ENCODE measurements at places on chromosomes 2 and 18.

DNA sequence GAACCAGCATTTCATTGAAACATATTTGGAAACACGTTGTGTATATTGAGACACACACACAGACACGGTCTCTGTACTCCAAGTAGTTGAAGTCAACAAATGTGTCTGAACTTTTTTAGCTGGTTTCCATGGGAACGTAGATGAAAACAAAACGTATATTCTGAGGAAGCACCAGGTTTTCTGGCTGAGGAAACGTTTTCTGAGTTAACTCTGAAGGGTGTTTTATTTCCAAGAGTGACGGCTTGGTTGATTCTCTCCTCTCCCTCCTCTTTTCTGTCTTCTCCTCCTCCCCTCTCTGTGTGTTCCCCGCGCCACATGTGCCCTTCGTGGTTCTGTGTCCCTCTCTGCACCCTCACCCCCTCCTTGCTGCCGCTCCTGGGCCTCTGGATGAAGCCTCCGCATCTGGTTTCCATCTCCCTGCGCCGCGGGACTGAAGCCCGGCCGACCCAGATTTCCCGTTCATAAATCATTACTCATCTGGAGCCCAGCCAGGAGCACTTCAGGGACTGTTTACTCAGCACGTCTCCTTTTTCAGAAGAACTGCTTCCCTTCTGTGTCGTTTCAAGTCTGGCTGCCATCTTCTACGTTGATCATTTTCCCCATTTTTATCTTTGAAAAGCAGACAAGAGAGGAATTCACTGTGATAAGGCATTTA, 122.7 kb downstream of the COL6A3 start:
- DNase-seq: peak; percentile 98

- DNase-seq: no peak
These were observed 707.5 kb upstream of the FSHR start for GRCh38 chr2:49861821-49862220.

- no peak for DNase-seq
These were observed 99.6 kb downstream of the PTGR3 start for GRCh38 chr18:75109319-75109691.

GRCh38 chr18:3979024-3979423, 476.1 kb downstream of the DLGAP1 start:
- no peak for DNase-seq

DNA sequence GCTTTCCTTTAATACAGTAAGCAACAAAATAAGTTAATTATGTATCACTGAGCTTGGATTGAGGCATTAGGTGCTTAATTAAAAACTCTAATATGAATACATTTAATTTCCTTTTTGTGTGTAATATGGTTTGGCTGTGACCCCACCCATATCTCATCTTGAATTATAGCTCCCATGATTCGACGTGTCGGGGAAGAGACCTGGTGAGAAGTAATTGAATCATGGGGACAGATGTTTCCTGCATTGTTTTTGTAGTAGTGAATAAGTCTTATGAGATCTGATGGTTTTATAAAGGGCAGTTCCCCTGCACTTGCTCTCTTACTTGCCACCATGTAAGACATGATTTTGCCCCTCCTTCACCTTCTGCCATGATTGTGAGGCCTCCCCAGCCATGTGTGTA, 325.4 kb upstream of the CDH7 start:
- DNase-seq: no peak

- DNase-seq: no peak
These were observed 38.3 kb downstream of the GCA start for GRCh38 chr2:162382278-162382677.

DNA sequence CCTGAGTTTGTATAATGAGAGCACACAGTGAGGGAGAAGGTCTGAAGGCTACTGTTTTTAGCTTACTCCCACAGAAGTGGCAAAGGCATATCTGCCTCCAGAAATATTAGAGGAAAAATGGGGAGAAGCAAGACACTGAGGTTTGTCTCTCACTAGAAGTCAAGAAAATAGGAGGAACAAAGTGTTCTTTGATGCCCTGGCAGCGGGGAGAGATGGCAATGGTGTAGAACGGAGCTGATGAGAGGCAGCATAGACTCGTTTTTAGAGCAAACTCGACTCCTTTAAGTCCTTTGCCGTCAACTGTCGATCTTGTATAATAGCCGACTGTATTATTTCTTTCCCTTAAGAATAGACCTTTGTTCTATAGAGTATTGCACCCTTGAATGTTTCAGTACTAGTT, 73.8 kb downstream of the ANKRD44 start:
- DNase-seq: no peak

DNA sequence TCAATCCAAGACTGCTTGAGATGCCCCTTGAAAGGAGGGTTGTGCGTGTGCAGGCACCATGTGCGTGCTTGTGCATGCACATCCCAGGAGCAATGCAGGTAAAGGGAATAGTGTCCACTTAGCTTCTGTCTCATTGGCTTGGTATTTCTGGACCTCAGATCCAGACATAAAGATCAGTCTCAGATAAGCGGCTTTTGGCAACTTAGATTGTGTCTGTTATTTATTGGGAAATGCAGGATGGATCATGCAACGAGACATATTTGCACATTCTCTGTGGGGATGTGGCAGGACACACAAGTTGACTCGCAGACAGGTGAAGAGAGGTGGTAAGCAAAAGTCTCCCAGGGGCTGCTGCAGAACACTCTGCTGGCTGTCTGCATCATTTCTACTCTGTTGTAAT, 67.9 kb downstream of the SETBP1 start:
- no peak for DNase-seq

DNA sequence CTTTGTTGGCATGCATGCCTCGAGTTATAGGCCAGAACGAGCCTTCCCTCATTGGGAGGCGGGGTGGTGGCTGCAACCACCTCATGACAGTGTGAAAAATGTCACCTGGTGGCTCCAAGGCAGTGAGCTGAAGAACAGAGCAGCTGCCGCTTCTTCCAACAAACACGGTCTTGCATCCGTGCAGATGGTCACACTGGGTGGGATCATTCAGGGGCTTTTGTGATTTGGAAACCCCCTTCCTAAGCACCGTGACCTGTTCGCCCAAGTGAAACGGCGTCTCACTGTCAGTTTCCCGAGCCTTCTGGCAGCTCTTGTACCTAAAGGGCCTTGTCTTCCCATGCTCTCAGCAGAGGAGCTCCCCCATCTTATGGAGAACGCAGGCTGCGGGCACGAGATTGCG, 159.7 kb downstream of the NAPG start:
- DNase-seq: no peak

- no peak for DNase-seq
These were observed 81.9 kb downstream of the EHBP1 start for GRCh38 chr2:62787386-62787785.

DNA sequence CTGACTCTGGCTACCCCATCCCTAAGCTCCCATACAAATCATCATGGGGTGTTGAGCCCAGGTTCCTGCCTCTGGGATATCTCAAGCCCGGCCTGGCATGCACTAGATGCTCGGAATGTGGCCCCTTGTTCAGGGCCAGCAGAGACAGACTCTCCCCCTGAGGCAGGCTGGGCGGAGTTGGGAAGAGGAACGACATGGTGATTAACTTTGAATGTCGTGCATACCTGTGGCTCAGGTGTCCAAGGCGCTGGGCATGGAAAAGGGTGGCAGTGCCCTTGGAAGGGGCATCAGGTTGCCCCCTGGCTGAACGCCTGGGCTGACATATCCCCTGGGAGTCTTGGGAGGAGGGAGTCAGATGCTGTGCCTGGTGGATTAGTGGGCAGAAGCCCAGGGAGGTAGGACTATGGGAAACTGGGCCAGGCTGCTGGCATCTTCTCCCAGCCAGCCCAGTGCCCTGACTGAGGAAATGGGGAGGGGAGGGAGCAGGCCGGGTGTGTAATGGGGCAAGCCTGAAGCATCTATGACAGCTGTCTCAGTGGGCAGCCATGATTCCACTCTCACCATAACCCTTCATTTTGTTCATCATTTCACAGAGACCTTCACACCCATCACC, 57.8 kb upstream of the OTOF start:
- no peak for DNase-seq

GRCh38 chr2:74067221-74067747, 80.4 kb downstream of the BOLA3 start:
- DNase-seq: no peak

DNA sequence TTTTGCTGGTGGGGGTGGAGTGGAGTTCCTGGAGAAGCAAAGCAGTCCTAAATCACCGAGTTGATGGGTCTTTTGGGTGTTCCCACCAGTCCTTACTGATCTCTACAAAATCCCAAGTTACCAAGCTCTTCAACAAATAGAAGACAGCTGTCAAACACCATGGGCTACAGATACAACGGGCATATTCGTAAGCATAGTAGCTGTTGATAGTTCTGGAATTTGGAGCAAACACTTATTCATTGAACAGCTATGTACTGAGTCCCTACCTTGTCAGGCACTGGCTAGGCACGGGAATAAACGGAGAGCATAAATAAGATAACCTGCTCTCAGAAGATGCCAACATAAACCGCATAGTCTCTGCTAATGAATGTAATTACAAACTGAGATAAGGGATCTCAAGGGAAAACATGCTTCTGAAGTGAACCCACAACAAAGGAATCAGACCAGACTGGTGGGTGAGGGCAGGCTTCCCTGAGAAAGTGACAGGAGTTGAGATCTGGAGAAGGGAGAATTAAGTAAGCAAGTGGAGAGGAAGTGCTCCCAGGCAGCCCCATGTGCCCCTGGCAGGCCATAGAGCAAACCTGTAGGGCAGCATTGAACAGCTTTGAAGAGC, 947 bp upstream of the ANKRD44 start:
- no peak for DNase-seq

- DNase-seq: peak; percentile 23
These were observed 232.6 kb downstream of the EN1 start for GRCh38 chr2:118614841-118615271.

DNA sequence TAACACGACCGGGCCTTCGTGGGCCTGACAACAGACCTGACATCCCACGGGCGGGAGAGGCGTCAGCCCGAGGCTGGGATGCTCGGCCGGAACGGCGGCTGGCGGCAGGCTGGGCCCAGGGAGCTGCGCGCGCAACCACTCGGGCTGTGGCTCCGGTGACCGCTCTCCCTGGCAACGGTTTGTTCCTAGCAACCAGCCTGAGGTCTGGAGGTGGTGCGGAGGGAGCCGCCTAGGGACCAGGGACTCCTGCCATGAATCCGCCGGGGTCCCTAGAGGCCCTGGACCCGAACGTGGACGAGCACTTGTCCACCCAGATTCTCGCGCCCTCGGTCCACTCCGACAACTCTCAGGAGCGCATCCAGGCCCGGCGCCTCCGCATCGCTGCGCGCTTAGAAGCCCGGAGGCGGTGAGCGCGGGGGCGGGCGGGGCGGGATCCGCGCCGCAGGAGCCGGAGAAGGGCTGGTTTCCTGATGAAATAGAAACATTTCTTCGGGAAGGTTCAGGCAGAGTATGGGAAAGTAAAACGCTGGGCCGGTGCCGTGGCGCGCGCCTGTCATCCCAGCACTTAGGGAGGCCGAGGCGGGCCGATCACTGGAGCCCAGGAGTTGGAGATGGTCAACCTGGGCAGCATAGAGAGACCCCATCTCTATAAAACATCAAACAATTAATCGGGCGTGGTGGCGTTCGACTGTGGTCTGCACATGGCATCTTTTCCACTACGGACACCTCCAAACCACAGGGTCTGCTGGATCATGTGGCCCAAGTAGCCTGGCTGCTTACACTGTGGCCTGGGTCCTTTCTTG, at the start of gene DRC1:
DRC1 (plus strand) TSS at position 182 of the 803 bp plus-strand sequence; CDS start at position 252, 70 bp downstream.
- DNase-seq: peak; percentile 56

DNA sequence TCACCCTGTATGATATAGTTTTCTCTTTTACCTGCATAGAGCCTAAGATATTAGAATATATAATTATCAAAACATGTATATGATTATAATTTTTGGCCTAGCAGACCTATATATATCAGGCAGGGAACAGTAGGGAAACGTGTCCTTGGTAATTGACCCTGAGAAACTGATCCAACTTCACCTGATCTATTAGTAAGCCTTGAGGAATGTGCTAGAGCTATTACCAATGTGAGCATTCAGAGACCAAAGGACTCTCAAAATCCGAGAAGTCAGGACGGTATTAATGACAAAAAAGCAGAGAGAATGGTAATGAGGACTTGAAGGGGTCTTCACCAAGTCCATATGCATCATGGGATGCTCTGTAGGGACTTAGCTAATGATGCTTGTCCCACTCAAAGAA, 571.9 kb downstream of the CPS1 start:
- no peak for DNase-seq

GRCh38 chr2:107393516-107393915, 433.2 kb upstream of the RGPD4 start:
- DNase-seq: no peak

DNA sequence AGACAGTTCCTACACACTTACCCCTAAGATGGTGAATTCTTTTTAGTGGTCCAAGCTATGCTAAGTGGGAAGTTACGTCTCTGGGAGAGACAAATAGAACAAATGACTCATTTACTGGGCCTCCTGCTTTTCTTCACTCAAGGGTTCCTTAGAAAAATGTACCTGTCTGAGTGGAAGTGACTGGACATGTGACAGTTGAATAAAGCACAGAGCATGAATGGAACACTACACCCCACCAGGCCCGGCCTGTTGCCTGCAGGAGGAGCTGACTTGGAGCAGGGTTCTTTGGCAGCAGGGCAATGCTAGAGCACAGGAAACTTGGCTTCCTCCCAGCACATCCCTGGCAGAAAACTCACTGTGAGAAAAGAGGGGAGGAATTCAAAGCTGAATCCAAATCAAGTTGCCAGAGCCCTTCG, 451.0 kb upstream of the SETBP1 start:
- peak; percentile 4 for DNase-seq

GRCh38 chr18:63099091-63099840, 220.3 kb downstream of the BCL2 start:
- DNase-seq: no peak

- no peak for DNase-seq
These were observed 1.2 kb downstream of the MRPL19 start for GRCh38 chr2:75647771-75648170.

DNA sequence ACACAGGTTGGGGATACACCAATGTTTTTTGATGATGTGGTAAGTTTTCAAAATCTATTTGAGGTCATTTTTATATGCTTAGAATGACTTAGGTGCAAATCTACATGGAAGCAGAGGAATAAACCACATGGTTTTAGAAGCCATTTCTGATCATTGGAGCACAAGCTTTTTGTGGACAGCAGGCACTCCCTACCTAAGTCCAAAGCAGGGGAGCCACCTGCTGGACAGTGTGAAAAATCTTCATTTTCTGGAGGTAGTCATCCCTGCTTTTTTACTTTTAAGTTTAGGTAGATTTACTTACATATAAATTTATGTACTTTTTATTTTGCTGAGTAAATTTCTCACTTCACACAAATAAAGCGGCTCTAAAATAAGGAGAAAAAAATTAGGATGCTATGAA, 323.2 kb downstream of the PLCL1 start:
- peak; percentile 33 for DNase-seq

- no peak for DNase-seq
These were observed 10.8 kb upstream of the ARHGEF4 start for GRCh38 chr2:130825966-130826253.

DNA sequence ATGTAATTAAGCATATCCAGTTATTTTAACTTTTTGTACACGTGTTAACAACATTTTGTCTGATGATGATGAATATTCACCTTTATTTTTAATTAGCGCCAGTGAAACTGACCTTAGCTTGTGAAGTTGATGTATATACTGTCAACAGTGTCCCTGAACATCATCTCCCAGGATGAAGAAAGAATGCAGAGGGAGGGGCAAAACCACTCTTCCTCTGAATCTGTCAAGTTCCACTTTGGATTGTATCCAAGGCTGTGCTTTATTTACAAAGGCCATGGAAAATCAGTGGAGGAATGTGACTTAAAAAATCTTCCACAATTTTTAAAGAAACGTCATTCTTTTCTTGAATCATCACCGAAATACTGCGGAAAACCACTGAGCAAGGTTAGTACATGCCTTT, 4.5 kb upstream of the RMDN2 start:
- no peak for DNase-seq
